ENCODE measurements at places on chromosomes 3 and 15. TPM values are rescaled to one million over a fixed set of nuclear protein-coding genes. Genes with fewer than 3 reads are reported as not detected.

GRCh38 chr15:51054535-51054934 is 40.2 kb downstream of the TNFAIP8L3 start:
- DNase-seq: no peak

GRCh38 chr3:49027634-49028033 is 1.6 kb downstream of the IMPDH2 start:
- DNase-seq: no peak

DNA sequence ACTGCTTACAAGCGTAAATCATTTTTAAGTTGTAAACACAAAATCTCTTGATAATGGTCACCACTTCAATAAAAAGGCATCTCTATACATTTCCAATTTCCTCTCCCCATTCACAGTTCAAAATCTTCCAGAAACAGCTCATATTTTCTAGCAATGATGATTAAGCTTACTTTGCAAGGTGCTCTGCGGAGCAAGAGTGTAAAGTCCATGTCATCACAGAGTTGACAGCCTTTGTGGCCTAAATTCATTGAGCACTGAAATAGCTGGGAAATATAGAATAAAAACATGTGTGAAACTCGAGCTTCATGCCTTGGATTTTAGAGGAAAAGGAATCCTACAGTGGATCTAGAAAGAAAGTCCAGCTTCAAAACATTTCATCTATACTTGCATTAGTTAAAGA is 41.8 kb upstream of the ARPP21 start:
- DNase-seq: no peak

Gene LIPC
- 0.04 TPM for total RNA-seq

DNA sequence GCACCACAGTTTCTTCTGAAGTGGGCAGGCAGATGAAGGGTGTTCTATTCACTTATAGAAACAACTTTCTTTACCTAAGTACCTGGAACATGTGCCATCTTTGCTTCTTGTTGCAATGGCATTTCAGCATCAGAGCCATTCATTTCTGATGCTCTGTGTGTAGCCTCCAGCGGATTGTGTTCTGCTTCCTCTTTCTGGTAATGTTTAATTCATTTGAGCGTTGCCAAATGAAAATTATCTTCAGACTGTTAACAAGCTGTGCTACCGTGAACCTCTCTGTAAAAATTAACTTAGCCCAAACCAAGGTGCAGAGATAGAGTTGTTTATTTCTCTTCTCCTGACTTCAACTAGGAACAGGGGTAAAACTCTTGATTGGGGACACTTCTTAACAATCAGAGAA is 302.0 kb downstream of the EDEM1 start:
- no peak for DNase-seq

DNA sequence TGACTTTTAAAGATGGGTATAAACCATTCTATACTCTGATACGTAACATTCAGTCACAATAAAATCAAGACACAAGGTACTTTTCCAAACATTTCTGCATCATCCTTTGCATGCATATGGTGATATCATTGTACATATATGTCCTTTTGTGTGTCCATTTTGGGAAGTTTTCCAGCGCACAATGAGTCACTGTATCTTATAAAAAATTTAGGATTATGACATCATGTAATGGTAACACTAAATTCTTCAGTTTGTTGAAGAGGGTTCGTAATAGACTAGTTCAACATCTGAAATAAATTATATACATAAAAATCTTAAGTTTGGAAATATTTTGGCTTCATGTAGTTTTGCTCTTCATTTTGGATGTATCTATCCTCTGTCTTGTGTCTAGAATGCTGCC is 480.9 kb downstream of the ROBO1 start:
- DNase-seq: no peak

DNA sequence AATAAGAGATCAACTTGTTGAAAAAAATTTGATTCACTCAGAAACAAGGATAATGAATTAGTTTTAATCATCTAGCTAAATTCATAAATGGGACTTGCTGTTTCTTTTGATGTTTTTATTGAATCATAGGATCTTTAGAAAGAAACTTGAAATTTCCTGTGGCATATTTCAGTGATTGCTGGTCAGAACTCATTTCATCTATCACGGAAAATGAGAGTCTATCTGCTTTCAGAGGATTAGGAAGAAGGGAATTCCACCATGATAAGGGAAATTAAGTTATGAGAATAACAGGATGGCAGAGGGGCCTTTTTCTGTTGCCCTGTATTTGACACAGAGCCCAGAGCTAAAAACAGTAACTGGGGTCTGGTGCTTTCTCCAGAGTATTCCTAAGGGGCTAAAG is 44.9 kb upstream of the CCNL1 start:
- no peak for DNase-seq

- DNase-seq: no peak
Observed at GRCh38 chr3:120151791-120152190, 57.5 kb upstream of the GSK3B start.

Gene AMT
- total RNA-seq: 0.53 TPM

Gene TRIM69
- total RNA-seq: 18.5 TPM

DNA sequence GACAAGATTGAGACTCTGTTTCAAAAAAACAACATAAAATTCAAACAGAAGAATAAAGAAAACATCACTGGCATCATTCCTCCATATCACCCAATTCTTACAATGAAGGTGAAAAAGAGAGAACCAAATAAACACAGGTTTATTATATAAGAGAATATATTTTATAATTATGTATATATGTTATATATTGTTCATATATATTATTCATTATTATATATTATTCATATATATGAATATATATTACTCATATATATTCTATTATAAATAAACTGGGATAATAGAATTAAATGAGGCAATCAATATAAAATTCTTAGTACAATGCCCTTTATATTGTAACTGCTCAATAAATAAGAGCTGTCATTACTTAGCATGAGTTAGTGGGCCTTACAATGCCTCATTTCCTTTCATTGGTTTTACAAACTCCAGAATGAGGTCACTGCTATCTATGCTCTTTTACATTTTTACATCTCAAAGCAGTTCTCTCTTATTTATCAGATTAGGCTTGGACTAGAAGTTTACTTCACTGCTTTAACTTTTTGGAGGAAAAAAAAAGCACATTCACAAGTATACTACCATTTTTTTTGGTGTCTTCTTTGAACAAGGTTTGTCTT is 135.5 kb upstream of the TTC14 start:
- DNase-seq: no peak

DNA sequence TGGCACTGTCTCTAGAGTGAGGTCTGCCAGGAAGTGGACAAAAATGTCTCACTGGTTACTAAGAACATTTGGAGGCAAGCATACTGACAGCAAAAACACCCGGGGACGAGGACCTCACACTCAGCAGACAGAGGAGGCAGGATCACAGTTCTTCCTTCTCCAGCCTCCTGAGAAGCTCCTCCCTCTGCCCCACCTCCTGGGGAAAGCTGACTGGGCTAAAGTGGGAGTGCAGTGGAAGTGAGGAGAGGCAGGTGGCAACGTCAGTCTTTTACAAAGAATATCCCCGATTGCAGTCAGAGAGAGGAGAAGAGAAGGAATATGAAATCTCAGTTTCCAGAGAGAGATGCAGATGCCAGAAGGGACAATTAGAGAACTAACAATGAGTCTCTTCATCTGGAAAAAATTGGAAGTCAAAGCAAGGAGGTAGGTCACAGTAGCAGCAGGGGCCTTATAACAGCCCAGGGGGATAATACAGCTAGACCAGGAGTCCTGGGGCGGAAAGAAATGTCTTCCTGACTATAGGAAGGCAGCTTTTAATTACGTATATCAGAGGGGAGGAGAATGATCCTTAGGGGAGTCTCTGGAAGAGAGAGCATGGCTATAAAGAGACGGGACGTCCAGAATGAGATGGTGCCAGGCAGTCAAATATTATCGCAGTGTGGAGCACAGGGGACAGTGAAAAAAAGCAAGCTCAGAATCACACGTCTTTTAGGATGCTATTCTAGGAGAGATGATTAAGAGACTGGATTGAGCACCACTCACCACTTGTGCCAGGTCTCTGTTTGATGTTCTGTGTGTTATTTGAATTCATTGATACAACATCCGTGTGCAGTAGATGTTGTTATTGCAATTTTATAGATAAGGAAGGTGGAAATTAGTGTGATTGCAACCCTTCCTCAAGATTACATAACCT is 47.2 kb downstream of the LEO1 start:
- no peak for DNase-seq

- DNase-seq: no peak
Observed at GRCh38 chr15:60729850-60730458, 251.0 kb upstream of the ICE2 start.

DNA sequence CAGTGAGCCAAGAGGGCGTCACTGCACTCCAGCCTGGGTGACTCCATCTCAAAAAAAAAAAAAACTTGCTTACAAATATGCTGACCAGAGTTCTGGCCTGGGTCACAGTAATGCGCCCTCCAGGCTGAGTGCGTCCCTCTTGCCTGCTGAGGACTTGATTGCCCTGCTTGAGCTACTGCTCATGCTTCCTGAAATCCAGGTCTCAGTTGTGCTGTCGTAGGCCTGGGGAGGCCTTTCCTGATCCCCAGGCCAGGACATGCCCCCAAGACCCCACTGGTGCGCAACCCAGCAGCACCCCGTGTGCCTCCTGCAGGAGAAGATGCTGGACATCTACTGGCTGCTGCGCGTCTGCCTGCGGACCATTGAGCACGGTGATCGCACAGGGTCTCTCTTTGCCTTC is 7.3 kb downstream of the AMIGO3 start:
- no peak for DNase-seq

GRCh38 chr3:171311784-171312183 is 148.4 kb downstream of the TNIK start:
- no peak for DNase-seq

DNA sequence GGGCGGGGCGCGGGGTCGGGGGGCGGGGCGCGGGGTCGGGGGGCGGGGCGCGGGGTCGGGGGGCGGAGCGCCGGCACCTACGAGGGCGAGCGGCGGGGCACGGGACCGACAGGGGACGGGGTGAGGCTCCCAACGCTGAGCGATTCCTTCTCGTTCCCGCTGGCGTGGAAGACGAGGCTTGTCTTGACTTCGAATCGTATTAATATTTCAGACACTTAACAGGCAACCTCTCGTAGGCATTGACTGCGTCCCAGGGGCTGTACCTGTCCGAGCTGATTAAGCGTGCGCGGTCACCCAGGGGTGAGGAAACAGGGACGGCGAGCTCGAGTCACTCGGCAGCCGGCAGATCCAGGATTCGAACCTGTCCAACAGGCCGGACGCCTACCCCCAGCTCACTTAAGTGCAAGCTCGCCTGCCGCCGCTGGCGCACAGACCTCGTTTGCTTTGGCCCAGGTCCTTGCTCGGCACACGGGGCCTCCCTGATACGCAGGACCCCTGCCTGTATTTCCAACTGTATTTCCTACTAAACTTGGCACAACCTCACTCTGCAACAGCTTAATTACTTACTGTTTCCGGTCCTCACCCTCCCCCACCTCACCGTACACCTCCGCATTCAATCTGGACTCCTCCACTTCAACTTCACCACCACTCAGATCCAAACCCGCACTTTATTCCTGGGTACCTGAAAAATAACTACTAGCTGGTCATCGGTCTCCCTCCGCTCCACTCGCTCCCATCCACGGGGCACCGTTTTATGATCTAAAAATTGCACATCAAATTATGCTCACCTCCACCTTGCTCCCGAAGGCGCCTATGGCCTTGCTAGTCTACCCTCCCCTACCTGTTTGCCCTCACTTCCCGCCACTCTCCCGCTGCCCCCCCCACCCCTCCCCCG is 722 bp upstream of the ZXDC start:
- no peak for DNase-seq

Gene PTPRG
- 41.0 TPM for total RNA-seq

Data from pulmonary artery endothelial cell (primary cell).